ENCODE measurements at places on chromosomes 1 and 21.

DNA sequence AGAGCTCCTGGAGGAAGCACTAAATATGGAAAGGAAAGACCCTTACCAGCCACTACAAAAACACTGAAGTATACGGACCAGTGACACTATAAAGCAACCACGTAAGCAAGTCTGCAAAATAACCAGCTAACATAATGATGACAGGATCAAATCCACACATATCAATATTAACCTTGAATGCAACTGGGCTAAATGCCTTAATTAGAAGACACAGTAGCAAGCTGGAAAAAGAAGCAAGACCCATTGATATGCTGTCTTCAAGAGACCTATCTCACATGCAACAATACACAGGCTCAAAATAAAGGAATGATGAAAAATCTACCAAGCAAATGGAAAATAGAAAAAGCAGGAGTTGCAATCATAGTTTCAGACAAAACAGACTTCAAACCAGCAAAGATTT lies 31.0 kb downstream of the C1orf185 start:
- DNase-seq, result no peak

- no peak for DNase-seq
Observed at GRCh38 chr1:24846671-24847070, 83.4 kb downstream of the RUNX3 start.

GRCh38 chr1:223444411-223444810 lies 51.2 kb downstream of the CCDC185 start:
- no peak for DNase-seq

DNA sequence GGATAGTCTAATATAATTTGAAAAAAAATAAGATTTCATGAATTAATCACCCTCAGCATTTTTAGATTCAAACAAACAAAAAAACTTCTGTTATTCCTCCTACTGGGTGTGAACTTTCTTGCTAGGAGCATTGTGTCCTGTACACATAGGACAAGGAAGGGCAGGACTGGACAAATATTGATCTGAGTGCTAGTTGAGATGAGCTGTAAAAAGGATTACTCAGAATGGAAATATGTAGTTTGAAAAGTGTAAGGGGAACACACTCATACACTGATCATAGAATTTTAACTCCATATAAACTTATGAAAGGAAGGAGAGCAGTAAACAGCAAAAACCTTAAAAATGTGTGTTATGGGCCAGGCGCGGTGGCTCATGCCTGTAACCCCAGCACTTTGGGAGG lies 156.5 kb upstream of the ZNF648 start:
- no peak for DNase-seq

GRCh38 chr1:43304314-43304681 lies 3.5 kb downstream of the TIE1 start:
- no peak for DNase-seq

DNA sequence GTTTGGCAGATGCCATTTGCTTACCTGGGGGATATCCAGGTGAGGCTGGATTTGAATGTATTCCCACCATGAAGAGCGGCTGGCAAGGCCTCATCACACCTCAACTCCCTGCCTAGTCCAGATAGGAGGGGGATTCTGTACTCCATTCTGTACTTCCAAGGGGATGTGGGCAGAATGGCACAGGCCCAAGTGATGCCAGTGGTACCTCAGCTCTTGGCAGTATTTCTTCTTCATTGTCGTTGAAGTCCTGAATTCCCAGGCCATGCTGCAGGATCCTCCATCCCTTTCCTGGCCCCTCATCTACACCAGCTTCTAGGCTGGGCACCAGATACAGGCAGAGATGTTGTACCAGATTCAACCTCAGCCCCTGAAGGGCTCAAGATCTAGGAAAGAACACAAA lies 47.9 kb downstream of the KLHDC7A start:
- no peak for DNase-seq

DNA sequence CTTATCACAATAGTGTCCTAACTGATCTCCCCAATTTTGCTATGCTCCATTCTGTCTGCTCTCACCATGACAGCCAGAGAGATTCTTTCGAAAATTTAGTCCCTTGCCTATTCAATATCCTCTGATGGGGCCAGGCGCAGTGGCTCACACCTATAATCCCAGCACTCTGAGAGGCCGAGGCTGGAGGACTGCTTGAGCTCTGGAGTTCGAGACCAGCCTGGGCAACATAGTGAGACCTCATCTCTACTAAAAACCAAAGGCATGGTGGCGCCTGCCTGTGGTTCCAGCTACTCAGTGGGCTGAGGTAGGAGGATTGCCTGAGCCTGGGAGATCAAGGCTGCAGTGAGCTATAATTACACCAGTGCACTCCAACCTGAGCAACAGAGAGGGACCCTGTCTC lies 16.1 kb upstream of the PDZK1IP1 start:
- no peak for DNase-seq

DNA sequence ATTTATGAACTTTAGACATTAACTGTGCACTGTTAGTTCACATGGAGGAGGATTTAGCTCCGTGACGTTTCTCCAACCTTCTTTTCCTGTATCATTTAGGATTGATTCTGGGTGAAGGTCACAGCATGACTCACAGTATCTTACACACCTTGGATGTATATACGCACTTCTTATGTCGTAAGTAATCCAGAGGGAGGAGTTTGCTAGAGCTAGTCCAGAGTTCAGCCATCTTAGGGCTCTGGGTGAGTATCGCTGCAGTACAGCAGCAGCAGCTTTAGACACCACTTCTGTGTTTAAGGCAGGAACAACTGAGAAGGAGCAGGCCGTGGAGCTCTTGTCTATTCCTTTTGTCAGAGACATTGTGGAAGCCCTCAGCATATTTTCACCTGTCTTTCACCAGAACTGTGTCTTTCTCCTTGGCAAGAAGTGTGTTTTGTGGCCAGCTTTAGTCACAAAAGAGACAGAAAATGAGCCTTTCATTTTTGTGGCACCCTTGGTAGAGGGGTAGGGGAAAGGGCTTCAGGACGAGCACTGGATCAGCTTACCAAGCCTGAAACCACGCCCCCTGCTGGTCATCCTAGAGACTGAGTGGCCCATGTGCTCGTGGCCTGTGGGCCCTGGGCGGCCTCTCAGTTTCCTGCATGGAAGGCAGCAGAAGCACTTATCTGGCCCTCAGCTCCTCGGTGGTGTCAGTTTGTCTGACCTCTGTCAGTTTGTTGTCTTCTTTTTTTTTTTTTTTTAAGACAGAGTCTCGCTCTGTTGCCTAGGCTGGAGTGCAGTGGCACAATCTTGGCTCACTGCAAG lies 64.0 kb downstream of the ADARB1 start:
- DNase-seq, result peak; percentile 80

GRCh38 chr1:195141294-195141693 lies 1466.9 kb downstream of the KCNT2 start:
- DNase-seq, result no peak

GRCh38 chr1:205726619-205727125 lies 23.3 kb downstream of the NUCKS1 start:
- DNase-seq, result no peak

DNA sequence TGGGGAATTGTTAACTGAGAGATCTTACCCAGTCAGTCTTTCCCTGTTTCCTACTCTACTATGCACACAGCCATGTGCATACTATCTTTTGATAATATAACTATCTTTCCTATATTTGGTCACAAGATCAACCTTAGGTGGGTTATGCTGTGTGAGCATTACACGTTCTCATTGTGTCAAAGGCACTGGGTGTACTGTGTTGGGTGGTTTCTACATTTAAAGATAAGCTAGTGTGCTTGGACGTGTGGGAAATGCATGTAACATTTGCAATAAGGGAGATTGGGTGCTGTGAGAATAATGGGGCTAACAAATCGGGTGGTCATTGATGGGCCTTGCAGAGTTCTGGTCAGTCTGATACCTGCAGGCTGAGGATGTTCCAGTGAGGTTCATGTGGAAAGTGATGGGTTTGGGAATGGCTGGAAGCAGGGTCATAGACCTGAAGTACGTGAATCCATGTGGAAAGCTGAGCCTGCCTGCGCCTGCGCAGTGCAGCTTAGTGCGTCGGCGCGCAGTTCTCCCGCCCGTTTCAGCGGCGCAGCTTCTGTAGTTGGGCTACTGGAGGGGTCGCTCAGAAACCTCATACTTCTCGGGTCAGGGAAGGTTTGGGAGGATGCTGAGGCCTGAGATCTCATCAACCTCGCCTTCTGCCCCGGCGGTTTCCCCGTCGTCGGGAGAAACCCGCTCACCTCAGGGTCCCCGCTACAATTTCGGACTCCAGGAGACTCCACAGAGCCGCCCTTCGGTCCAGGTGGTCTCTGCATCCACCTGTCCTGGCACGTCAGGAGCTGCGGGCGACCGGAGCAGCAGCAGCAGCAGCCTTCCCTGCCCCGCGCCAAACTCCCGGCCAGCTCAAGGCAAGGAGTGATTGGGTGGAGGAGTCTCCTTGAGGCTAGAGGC lies at the start of gene MSH4:
Gene MSH4, plus strand, starts transcription at position 507 of the 897 bp plus-strand sequence. Its CDS starts 104 bp downstream, at position 611.
- DNase-seq, result no peak

DNA sequence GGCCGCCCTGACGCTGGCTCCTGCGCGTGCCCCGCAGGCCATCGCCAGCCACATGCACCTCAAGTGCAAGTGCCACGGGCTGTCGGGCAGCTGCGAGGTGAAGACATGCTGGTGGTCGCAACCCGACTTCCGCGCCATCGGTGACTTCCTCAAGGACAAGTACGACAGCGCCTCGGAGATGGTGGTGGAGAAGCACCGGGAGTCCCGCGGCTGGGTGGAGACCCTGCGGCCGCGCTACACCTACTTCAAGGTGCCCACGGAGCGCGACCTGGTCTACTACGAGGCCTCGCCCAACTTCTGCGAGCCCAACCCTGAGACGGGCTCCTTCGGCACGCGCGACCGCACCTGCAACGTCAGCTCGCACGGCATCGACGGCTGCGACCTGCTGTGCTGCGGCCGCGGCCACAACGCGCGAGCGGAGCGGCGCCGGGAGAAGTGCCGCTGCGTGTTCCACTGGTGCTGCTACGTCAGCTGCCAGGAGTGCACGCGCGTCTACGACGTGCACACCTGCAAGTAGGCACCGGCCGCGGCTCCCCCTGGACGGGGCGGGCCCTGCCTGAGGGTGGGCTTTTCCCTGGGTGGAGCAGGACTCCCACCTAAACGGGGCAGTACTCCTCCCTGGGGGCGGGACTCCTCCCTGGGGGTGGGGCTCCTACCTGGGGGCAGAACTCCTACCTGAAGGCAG lies 23.4 kb upstream of the ARF1 start:
- no peak for DNase-seq

DNA sequence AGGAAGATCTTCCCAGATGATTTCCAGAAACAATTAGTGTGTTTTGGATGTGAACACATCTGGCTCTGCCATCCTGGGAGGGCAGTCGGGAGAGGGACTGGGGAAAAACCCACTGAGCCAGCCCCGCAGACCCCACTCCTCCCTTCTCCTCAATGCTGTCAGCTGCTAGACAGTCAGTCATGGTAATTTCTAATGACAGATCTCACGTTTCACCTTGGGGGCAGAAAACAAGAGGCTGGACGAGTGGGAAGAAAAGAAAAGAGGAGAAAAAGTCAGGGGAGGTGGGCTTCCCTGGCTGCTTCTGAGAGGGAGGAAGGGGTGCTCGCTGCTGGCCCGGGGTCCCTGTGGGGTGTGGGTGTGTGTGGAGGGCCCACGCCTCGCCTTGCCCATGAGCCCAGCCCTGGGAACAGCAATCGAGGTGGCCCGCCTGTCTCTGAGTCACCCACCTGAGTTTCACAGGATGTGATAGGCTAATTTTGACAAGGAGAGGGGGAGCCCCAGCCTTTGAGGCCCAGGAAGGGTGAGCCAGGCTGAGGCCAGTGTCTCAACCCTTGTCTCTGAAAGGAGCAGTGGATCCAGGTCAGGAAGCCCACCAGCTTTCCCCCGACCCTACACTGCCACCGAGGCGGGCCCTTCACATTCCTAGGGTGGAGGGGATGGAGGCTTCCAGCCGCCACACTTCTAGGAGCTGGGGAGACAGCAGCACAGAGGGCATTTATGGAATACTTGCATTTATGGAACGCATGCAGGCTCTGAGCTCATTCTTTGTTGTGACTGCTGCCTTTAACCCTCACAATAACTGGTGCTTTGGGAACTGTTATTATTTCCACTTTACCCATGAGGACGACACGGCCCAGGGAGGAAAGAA lies 49.1 kb upstream of the IFNLR1 start:
- DNase-seq, result no peak

GRCh38 chr1:186700722-186701121 lies 20.5 kb upstream of the PTGS2 start:
- DNase-seq, result no peak

DNA sequence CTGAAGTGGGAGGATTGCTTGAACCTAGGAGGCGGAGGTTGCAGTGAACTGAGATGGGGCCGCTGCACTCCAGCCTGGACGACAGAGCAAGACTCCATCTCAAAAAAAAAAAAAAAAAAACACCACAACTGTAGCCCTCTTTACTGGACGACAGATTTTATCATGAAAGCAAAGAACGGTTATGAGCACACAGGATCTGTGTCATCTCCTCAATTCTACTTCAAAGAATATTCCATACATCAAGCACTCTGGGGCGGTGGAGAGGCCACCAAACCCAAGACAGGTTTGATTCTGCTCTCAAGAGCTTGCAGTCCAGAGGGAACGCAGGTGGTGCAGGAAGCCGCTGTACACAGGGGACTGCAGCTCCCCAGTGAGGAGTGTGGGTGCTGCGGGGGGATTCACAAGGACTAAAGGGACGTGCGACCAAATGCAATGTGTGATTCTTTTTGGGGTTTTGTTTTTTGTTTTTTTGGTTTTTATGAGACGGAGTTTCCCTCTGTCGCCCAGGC lies 110.1 kb downstream of the SPSB1 start:
- no peak for DNase-seq

DNA sequence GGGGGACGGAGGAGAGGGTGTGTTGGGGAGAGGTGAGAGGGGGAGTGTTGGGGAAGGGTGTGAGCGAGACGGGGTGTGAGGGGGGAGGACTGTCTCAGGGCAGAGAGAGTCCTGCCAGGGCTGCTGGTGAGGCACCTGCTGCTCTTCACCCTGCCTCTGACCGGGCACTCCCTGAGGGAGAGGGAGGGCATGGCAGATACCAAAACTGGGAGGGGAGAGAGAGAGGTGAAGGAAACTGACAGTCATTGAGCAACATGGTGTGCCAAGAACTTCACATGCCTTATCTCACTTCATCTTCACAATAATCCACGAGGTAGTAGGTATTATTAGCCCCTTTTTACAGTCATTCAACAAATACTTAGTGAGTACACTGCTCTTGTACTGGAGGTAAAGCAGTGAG lies 61.3 kb upstream of the ARTN start:
- DNase-seq, result no peak

DNA sequence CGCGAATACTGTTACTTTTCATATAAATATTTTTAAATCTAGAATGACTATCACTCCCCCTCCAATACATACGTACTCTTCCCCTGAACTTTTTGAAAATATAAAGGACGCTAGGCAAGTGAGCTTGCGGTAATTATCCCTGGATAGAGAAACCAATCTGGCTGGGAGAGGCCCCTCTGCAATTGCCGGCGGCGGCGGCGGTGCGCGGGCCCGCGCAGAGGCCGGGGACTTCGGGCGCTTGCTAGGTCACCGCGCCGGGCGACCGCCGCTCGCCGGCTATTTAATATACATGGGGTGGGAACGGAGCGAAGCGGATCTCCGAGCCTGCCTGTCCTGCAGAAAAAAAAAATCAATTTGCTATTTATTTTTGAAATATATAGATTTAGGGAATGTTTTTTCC lies 416.3 kb upstream of the ESRRG start:
- no peak for DNase-seq

DNA sequence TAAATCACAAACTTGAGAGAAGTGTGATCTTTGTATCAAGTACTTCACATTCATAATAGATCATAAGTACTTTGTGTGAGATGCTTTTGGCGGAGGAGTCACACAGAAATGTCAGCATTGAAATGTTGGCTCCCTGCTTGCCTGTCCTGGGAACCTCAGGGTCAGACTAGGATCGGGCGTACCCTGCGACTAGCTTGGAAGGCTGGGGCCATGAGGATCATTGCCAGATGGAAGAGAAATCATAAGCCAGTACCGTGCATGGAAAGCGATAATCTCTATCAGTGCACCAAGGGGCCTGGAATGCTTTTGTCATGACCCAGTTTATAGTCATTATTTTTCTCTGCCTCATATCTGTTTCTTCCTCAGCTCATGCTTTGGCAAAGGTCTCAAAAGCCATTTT lies 35.5 kb downstream of the MTR start:
- DNase-seq, result no peak
